ENCODE measurements at places on chromosomes 13 and 19.
A peak's percentile ranks its signal among the peaks of the same experiment; 100 is the strongest.

DNA sequence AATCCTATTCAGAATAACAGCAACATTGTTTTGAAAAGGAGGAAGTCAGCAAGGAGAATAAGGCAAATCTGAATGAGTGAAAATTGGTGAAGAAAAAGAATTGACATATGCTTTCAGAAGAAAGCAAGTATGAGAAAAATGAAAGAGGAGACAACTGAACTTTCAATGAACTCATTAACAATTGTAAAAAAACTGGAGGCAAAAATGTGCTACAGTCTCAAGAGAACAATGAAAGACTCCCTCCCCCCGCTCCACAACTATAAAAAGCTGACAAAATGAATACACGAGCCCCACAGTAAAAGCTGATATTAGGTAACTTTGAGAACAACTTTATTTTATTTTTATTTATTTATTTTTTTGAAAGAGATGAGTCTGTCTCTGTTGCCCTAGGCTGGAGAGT is 373.1 kb downstream of the DIAPH3 start:
- DNase-seq: no peak

- peak; percentile 58 for DNase-seq
These were observed 177.3 kb upstream of the KL start for GRCh38 chr13:32838945-32839344.

DNA sequence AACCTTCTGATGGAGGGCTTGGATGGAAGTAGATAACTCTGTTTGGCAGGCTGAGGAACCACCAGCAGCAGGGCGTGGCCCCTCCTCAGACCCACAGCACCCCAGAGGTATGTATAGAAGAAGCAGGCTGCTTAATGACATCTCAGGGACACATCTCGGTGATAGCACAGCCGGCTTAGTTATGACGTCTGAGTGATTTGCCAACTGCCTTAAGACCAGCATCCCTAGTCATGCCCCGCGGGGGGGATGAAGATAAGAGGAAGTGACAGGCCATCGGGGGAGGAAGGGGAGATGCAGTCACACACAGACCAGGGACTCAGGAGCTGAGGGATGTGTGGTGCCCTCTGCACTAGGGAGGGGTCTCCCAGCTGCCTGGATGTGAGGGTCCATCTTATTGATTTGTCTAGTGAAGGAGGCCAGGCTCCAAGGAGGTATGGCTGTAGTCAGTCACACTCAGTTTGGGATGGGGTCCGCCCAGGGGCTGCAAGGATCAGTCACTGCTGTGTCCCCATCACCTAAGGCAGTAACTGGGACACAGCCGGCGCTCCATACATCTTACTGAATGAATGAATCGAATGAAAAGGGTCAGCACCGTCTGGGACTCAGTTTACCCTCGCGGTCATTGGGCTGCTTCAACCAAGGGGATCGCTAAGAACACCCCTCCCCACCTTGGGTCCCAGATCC is 19.2 kb upstream of the ERCC1 start:
- DNase-seq: no peak

GRCh38 chr13:30757026-30757742 is 21.8 kb downstream of the ALOX5AP start:
- DNase-seq: no peak

- no peak for DNase-seq
These were observed 65.7 kb downstream of the CEBPG start for GRCh38 chr19:33438987-33439781.

DNA sequence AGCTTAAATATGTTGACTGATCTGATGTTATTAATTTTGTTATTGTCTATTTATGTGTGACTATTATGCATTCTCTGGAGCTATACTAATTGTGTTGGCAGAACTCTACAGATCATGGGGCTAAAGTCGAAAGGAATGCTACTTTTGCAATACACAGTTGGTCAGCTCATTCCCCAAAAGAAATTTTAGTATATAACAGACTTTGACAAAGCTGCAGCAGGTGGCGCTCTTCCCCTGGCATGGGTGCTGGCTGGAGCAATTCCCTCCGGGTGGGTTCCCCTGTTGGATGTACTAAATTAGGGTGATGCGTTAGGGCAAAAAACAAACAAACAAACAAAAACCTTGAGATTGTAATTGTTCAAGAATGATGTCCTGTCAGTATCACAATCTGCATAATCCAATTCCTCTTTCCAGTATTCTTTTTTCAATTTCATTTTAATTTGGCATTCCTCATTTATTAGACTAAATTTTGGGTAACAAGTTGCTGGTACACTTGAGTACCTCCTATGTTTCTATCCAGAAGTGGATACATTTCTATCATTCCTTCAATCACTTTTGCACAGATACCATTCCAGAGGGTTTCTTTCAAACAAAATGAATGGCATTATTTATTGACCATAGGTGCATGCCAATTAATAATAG is 322.8 kb upstream of the EDNRB start:
- DNase-seq: peak; percentile 7

GRCh38 chr19:5334824-5335500 is 5.7 kb downstream of the PTPRS start:
- no peak for DNase-seq

- DNase-seq: no peak
These were observed 70.9 kb downstream of the GGACT start for GRCh38 chr13:100517728-100518127.

DNA sequence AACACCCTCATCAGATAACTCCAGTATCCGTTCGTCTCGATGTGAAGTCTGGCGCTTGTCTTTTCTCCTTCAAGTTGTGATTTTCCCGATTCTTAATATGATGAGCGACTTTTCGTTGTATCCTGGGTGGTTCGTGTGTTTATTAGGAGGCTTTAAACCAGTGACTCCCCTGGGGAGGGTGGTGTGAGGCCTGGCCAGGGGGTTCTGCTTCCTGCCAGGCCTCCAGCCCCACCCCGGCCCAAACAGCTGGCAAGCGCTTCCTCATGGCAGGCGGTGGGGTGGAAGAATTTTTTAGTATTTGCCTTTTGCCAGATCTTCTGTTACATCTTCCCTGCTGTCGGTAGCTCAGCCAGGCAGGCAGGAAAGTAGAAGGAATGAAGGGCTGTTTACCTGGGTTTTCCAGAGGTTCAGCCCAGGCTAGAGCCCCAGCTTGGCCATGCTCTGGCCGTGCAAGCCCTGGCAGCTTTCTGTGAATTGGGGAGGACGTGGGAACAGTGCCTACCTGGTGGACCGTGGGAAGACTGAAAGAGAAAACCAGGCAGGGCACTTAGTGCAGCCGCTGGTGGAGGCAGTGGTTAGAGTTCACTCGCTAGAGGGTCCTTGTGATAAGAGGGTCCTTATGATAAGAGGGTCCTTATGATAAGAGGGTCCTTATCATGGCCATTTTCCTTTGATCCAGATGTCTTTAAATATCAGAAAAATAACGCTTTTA is 37.7 kb upstream of the DCUN1D2 start:
- no peak for DNase-seq

DNA sequence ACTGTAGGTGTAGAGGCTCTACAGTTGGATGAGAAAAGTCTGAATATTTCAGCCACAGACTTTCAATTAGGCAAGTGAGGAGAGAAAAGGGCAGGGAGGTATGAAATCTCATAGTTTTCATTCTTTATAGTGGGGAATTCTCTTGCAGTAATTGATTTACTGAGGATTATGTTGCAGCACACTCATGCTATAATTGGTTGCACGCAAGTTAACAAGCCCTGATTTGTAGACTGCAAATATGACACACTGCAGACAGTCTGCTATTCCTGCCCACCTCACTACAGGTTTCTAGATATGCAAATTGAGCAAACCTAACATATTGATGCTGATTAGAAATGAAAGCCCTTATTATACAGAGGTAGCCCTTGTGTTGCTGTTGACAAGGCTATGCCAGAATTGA is 139.4 kb downstream of the LHFPL6 start:
- DNase-seq: no peak

GRCh38 chr19:39078436-39079200 is 5.5 kb upstream of the ACP7 start:
- no peak for DNase-seq

DNA sequence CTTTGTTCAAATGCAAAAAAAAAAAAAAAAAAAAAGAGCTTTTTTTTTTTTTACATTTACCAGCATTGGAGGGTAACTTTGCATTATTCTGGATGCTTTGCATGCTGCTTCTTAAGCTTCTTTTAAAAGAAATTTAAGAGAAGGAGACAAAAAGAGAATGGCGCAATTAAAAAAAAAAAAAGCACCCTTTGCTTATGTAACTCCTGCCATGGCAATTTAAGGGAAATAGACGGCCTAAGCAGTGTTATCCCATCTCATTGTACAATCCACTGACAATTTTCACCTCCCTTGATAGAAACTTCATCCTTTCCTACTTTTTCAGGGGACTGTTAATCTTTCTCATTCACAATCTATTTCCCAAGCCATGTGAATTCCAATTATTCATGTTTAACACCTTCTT is 129.8 kb downstream of the KCTD12 start:
- no peak for DNase-seq

GRCh38 chr19:18733196-18733647 is 49.7 kb downstream of the CRTC1 start:
- no peak for DNase-seq

DNA sequence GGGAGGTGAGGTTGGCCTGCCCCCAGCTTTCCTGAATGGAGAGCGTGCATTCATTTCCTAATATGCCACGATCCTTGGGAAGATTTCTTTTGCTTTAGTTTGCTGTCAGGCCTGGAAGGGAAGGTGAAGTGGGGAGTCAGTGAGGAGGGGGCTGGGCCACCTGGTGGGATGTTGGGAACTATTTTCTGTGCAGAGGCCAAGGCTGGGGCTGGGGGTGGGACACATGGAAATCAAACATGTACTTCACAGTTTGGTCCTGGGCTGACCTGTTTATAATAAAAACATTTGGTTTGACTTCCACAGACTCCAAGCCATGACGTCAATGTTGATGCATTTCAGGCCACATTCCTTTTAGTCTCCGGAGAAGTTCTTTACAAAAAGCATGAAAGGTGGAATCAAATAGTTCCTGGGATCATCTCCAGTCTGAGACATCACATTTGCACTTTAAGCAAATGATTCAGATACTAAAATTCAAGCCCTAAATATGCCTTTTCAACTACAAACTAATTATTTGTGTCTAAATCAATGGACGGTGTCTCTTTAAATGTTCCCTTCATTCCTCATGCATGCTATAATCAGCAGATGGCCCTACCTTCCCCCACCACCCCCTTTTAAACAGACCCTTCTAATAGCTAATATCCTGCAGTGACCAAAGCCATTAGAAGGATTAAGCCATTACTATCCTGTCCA is 41.5 kb upstream of the MEDAG start:
- peak; percentile 86 for DNase-seq

GRCh38 chr19:11478167-11479089 is 2.4 kb downstream of the ELAVL3 start:
- DNase-seq: no peak

DNA sequence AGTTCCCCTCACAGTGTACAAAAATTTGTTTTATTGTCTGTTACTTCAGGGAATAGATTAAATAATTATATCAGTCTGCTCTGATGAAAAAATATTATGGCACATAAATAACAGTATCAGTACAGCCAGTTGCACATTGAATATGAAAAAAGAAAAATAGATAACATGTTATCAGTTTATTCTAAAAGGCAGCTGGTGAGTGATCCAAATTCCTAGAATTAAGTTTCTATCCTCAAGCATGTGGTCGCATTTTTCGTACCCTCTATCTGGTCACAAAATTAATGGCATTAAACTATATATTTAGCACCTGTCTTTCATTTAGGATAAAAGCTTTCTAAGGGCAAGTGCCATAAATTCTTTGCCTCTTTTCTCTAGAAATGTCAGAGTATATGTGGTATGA is 944.8 kb upstream of the PCDH9 start:
- no peak for DNase-seq

DNA sequence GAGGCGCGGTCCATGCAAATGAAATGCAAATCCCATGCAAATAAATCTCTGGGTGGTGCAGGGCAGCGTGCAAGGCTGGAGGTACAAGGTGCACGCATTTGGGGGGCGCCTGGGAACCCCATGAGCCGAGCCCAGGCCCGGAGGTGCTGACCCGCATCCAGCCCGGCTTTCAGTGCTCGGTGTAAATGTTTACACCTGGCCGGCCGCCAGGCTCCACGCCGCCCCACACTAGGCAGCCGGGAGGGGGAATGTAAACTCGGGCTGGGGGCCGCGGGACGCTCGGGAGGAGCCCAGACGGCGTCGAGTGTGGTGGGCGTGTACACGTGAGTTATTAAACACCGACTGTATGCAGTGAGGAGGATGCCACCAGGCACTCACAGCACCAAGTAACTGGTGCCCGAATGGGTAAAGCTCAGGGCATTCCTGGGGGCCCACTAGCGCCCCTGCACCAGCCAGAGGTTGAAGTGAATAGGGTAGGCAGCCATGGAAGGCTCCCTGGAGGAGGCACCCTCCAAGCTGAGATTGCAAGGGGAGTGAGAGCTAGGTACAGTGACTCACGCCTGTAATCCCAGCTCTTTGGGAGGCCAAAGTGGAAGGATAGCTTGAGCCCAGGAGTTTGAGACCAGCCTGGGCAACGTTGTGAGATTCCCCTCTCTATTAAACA is 17.2 kb downstream of the FUT6 start:
- no peak for DNase-seq

- no peak for DNase-seq
These were observed 12.3 kb downstream of the ATP8B3 start for GRCh38 chr19:1799695-1800342.

- no peak for DNase-seq
These were observed 17.1 kb downstream of the IGFL3 start for GRCh38 chr19:46107371-46107770.

GRCh38 chr19:47155148-47155547 is 24.5 kb downstream of the SAE1 start:
- no peak for DNase-seq

GRCh38 chr13:57698851-57699250 is 67.3 kb downstream of the PCDH17 start:
- no peak for DNase-seq

GRCh38 chr19:35363001-35363590 is 4.8 kb downstream of the FFAR3 start:
- no peak for DNase-seq

GRCh38 chr13:89363144-89363543 is 1692.0 kb downstream of the SLITRK5 start:
- DNase-seq: no peak

DNA sequence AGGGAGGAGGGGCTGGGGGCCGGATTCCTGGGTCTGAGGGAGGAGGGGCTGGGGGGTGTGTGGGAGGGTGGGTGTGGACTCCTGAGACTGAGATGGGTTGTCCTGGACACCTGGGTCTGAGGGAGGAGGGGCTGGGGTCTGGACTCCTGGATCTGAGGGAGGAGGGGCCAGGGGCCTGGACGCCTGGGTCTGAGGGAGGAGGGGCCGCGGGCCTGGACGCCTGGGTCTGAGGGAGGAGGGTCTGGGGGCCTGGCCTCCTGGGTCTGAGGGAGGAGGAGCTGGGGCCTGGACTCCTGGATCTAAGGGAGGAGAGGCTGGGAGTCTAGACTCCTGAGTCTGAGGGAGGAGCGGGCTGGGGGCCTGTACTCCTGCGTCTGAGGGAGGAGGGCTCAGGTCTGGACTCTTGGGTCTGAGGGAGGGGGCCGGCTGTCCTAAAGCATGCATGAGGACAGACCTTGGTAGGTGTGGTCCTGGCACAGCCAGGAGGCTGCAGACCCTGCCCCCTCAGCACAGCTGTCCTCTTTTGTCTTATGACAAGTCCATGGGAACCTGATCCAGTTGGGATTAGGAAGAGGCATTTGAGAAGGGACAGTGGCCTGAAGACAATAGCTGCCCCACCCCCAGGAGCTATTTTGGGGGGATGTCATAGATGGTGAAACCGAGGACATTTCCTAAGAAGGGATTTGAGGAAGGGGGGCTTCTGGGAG is 1.3 kb downstream of the TNNT1 start:
- no peak for DNase-seq

- DNase-seq: no peak
These were observed 37.7 kb downstream of the DLEU7 start for GRCh38 chr13:50805805-50806204.

- no peak for DNase-seq
These were observed 6.9 kb upstream of the OVOL3 start for GRCh38 chr19:36103842-36104552.

GRCh38 chr13:29402166-29402636 is 193.3 kb downstream of the SLC7A1 start:
- DNase-seq: no peak
